ENCODE measurements at places on chromosomes 11 and 22.

- DNase-seq: no peak
Observed at GRCh38 chr22:36237462-36238372, 1.6 kb downstream of the APOL2 start.

- DNase-seq: no peak
Observed at GRCh38 chr22:43851979-43852307, 10.4 kb downstream of the SULT4A1 start.

DNA sequence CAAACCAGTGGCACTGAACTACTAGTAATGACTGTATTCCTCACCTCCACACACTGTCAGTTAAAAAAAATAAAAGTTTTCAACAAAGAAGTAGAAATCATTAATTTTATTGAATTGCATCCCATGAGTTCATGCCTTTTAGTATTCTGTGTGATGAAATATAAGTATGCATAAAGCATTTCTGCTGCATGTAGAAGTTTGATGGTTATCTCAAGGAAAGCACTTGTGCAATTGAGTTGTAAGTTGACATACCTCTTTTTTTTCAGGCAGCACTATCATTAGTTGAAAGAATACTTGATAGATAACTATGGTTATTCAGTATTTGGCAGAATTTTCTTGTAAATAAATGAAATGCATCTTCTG is 104.4 kb downstream of the STIM1 start:
- DNase-seq: peak; percentile 37

DNA sequence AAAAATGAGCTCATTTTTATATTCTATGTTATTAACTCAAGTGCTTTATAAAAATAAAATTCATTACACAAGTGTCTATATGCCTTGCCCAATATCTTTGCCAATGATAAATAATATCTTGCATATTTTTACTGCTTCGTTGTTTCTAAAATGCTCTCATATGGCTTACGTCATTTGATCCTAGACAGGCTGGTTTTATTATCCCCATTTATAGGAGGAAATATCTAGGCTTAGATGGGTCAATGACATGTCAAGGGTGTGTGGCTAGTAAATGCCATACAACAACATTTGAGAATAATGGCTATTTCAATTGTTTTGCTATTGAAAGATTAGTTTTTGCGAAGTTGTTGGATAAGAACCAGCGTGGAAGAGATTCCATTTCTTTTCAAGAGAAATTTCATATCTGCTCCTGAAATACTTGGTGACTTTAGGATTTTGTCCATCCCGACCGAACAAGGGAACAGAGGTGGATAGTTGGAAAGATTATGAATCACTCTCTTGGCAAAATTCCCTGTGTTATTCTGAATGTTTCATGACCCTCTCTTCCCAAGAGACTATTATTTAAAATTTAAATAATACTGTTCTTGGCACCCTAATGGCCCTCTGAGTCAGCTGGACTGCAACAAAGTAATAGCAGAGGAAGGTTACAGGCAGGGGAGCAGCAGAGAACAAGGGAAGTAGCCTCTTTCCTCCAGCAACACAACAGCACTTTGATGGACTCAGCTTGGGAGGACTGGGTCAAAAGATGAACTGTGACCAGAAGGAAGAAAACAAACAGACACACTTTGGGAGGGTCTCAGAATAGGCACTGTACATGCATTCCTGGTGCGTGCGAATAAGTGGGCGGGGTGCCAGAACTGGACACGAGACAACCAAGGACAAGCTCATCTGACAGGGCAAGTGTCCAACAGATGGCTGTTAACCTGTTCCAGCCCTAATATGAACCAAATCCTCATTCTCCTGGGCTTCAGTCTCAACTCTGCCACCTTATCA is 94.5 kb downstream of the ME3 start:
- DNase-seq: peak; percentile 83

DNA sequence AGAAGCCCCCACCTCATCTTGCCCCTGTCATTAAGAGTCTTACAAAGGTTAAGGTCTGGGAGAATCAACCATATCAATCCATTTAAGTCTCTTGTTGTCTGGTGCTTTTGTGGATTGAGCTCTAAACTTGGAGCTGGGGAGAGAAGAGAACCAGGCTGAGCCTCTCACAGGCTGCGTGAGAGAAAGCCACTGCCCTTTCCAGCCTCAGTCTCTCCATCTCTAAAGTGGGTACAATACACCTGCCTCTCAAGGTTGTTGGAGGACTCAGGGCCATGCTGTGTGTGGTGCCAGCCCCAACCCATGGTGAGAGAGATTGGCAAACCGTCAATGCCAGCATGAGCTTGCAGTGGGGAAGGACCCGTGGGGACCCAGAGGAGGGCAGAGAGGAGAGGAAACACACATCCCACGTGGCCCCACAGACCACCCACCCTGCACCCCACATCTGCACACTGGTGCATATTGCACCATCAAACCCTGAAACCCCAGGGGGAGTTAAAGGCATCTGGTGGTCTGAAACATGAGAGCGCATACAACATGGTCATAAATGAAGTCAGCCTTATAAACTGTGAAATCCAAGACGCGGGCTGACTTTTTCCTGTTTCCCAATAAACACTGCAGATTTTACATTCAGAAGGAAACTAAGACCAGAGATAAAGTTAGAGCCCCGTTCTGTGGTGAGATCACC is 27.5 kb upstream of the FBLN1 start:
- DNase-seq: no peak

DNA sequence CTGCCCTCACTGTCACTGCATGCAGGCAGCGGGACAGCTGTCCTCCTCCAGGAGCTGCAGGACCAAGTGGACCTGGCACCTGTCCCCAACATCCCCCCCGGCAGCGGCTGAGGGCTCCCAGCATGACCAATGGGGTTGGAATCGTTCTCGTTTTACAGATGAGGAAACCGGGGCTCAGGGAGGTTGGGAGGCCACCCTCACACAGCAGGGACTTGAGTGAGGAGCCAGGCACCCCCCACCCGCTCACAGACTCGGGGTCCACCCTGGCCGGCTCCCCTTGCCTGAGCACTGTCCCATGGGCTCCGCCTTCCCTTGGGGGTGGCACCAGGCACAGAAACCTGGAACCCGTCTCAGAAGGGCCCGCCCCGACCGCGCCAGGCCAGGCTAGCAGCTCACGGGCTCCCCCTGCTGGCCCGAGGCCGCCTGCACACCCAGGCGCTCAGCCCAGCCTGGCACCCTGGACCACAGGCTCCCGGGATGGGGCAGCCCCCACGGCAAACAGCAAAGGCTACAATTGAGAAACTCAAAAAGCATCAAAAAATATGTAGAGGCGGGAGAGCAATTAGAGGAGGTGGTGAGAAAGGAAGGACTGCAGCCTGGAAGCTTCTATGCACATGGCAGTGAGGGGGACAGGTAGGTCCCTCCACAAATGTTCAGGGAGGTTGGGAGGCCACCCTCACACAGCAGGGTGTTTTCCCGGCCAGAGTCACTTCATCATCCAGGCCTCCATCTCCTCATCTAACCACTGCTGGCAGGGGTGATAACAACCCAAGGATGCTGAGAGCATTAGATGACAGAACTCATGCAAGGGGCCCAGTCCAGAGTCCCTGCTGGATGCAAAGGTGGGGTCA is 12.8 kb downstream of the MACROD1 start:
- peak; percentile 16 for DNase-seq

DNA sequence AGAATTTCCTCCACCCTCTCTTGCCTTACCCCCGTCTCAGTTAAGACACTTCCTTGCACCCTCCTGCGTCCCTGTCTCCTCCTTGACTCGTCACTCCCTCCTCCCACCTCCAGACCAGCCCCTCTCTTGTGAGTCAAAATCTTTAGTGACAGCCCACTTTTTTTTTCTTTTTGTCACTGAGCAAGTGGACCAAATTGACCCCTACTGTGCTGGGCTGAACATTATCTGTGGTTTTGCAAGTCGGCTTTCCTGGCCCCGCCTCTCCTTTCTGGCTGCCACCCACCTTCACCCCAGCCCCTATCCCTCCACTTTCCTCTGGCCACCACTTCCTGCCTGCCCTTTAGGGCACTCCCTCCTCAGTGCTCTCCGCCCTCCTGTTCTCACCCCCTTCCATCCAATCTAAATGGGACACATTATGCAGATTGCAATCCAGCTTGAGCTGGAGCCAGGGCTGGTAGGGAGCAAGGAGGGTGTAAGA is at the start of gene APLNR:
APLNR (minus strand) TSS at position 47 of the 478 bp plus-strand sequence. CDS start 246 bp downstream, outside the sequence.
- DNase-seq: no peak
